Bronchial epithelial cell (primary cell): ENCODE measurements at places on chromosomes 7 and 10. TPM values are rescaled to one million over a fixed set of nuclear protein-coding genes. Genes with fewer than 3 reads are reported as not detected.

Gene FGL2
- total RNA-seq: under 0.01 and 0.53 TPM in 2 replicates

DNA sequence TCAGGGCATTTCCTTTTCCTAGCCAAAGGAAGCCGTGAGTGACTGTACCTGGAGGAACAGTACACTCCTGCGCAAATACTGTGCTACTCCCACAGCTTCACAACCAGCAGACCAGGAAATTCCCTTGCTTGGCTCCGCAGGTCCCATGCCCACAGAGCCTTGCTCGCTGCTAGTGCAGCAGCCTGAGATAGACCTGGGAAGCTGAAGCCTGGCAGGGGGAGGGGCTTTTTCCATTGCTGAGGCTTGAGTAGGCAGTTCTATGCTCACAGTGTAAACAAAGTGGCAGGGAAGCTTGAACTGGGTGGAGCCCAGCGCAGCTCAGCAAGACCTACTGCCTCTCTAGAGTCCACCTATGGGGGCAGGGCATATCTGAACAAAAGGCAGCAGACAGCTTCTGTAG, 291.2 kb downstream of the HGF start:
- DNase-seq: peak; percentile 59

DNA sequence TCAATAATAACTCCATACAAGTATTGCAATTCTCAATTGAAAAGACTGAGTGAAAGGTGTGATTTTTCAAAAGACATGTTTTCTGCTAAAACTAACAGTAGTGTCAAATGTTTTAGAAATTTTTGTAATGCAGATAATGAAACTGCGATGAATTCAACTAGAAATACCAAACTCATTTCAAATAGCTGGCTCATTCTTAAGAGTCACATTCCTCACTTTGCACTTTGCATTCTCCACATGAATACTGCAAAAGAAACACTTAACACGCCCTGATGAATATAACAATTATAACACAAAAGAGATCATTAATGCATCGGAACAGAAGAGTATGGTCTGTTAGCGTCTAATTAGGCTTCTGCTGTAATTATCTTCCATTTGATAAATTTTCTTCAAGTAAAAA, 15.5 kb upstream of the TSPAN12 start:
- no peak for DNase-seq

Gene C10orf62
- total RNA-seq: under 0.01 TPM in 1 of 2 replicates, not detected in the other

DNA sequence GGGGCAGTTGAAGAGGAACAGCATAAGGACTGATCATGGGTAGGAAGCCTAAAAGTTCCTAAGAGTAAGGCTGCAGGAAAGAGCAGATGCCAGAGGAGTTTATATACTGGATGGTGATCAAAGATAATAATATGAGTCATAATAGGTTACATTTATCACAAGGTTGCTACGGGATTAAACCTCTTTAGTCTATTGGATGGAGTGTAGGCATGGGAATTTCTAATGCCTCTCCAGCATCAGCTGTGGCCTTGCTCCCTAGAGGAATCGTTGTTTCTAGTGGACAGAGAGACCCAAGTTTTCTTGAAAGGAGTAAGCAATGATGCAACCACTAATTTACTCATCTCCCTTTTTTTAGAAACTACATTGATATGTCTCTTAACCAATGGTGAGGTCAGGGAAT, 213.4 kb downstream of the GPR37 start:
- DNase-seq: no peak

DNA sequence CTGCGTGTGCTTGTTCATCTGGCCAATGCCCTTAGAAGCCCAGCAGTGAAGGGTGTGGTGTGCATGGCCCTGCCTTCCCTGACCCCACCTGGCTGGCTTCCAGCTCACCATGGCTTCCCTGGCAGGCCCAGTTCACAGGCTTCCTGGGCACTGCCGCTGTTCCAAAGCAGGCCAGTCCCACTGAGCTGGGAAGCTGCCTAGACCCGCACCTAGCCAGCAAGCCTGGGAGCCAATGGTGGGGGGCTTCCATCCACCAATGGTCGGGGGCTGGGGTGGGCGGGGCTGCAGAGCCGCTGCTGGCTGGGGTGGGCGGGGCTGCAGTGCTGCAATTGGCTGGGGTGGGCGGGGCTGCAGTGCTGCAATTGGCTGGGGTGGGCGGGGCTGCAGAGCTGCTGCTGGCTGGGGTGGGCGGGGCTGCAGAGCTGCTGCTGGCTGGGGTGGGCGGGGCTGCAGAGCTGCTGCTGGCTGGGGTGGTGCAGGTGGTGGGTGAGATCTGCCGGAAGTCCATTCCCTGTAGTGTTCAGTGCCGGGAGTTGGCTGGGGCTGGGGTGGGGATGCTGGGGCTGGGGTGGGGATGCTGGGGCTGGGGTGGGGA, 12.4 kb downstream of the CALY start:
- DNase-seq: peak; percentile 28

DNA sequence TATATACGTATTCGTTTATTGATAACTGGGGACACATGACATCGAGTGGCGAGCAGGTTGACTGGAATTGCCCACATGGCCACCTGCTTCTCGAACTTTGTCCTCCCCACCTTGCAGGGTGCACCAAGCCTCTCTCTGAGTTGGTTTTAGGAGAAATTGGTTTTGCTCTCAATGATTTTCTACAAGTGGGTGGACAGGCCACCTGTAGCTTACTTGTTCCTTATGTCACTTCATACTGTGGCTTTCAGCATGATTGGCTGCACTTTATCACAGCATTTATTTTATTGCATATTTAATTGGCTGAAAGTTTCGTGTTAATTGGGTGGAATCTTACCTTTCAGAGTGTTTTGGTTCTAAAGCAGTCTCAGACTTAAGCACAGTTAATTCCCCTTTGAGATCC, 215.6 kb upstream of the SHH start:
- DNase-seq: no peak

Gene RSBN1L
- 15.4 and 17.9 TPM in 2 replicates for total RNA-seq

DNA sequence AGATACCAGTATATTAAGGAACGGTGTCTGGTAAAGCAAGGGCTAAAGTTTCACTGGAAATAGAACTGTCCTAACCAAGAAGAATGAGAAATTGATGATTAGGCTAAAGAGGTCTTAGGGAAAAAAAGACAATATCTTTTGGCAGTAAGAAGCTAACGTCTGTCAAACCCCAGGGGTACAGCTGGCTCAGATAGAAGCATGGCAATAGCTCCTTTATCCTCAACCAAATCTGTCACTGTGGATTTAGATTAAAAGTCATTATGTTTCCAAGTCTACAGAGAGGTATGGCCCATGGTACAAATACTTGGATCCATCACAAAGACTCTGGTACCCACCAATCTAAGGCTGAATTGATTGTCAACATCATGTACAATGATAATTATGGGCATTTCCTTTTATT, 8.6 kb upstream of the SLC16A9 start:
- DNase-seq: no peak

DNA sequence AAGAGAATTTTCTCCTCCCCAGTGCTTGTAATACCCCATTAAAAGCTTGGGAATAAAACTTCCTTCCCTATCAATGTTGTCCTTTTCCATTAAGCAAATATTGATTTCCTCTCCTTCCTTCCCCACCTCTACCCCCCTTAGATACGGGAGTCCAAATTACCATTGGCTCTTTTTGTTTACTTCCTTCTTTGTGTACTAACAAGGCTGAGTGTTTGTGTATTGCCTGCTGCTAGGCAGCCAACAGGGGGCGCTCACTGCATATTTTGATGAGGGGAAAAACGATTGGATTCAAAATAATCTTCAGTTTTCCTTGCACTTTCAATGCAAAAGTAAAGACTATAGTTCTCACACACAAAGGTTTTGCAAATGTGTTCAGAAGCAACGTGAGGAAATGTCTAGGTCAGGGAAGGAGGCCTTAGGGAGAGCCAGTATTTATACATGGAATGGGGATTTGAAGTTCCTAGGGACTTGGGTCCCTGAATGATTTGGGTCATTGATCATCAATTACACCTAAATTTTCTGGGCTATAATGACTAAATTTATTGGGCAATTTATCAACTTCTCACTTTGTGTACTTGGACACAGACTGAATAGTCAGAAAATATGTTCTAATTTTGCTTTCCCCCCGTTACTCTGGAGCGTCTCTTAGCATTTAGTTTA, 23.6 kb upstream of the VPS41 start:
- no peak for DNase-seq

DNA sequence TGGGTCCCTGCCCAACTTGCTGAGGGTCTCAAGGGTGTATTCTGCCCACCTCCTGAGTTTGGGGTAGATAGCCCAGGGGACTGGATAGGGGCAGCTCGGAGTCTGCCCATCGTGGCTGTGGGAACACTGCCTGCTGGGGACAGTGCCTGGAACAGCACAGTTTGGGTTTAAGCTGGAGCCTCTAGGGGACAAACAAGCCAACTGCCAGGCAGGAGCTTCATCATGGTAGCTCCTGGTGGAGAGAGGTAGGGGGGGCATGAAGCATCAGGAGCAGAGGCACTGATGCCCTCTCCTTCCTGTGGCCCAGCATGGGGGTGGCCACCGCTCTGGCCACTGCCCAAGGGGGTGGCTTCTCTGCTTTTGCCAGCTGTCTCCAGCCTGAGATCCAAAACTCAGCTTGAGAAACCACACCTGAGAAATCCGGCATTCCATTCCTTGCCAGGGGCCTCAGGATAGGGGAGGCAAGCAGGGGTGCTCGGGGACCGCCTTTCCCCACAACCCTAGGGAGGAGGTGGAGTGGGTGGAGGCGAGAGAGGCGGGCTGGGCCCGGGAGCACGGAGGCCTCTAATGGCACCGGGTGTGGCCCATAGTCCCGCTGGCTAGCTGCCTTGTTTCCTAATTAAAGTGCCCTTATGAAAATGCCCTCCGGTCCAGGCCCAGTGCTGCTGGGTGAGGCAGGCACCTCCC, 47.6 kb downstream of the UNC5B start:
- peak; percentile 13 for DNase-seq

- no peak for DNase-seq
Measured at GRCh38 chr7:47591089-47591654, 9.3 kb upstream of the TNS3 start.

DNA sequence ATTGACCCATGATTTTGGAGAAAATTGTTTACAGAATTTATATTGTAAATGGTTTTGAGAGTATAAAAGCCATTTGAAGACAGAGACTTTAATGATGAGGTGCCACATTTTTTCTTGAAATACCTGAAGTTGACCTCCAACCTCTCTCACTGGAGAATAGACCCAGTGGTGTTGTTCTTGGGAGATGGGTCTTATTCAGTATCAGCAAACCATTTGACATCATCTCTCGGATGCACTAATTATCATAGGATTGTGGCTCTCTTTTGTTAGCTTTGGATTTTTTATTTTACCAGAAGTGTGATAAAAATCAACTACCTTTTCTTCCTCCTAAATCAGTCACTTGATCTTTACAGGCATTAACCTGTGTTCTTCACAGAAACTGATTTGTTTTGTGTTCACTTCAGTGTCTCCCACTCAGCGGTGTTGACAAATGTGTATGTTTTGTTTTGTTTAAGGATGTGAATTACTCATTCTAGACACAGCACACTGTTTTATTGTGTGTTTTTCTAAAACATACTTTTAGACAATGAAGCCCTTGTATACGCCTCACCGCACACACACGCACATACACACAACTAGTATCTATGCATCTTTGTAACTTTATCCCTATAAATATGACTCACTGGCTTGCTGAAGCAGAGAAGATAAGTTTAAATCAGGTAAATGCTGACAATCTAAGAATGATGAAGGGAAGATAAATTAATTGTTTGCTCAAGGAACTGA, 455.6 kb downstream of the INHBA start:
- peak; percentile 92 for DNase-seq

- peak; percentile 8 for DNase-seq
Measured at GRCh38 chr10:112649006-112649821, 202.2 kb downstream of the VTI1A start.

GRCh38 chr7:141003172-141004065, 11.3 kb downstream of the MRPS33 start:
- no peak for DNase-seq

- no peak for DNase-seq
Measured at GRCh38 chr7:102974366-102975236, 61.8 kb downstream of the LRRC17 start.

DNA sequence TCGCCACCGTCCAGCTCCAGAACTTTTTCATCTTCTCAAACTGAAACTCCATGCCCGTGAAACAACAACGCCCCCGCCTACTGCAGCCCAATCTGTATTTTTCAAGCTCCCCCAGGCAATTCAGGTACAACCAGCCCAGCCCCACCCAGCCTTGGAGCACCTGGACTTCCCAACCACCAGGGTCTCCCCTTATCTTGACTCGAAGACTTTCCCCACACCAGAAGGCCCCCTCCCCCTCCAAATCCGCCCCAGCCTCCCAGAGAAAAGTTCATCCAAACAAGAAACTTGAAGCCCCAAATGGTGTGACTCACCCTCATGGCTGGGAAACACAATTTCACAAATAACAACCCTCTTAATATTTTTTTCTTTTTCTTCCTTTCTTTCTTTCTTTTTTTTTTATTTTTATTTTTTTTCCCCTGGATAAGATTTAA, 10.6 kb downstream of the ZCCHC24 start:
- peak; percentile 50 for DNase-seq

DNA sequence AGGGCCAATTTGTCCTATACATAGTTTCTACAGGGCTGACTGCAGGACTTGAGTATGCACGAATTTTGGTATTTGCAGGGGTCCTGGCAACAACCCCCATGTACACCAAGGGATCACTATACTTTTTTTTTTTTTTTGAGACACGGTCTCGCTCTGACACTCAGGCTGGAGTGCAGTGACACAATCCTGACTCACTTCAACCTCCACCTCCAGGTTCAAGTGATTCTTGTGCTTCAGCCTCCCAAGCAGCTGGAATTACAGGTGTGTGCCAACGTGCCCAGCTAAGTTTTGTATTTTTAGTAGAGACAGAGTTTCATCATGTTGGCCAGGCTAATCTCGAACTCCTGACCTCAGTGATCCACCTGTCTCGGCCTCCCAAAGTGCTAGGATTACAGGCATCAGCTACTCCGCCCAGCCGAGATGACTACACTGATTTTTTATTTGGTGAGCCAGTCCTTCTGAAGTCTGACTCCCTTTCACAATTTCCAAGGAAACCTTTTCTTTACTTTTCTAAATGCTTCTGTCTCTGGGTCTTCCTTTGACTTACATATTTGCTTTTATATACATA, 19.8 kb downstream of the CFAP70 start:
- DNase-seq: peak; percentile 84

DNA sequence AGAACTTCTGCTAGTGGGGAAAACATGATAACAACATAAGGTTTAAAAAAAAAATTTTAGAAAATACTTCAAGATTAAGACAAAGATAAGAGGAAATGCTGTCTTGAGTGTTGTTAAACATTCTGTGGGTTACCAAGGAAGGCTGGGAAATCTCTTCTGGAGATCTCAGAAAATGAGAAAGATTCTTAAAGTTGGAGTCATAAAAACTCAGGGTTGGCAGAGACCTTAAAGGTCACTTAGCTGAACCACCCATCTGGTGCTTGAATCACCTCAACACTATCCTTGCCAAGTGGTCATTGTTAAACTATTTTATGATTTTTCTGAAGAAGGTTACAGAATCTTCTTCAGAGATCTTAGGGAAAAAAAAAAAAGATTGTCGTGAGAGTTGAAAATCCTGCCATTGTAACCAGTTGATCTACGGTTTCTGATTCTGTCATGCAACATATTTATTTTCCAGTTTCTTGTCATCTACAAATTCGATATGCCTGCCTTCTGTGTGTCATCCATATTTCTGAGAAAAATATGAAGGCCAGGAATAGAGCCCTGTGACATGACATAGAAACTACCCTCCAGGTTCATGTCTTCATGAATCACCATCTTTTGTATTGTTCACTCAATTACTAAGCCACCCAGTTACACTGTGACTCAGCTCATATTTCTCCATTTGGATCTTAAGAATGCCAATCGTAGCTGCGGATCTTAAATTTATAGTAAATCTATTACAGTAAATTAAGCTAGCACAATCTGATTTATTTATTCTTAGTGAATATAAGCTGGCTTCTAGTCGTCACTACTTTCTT, 179.2 kb downstream of the ST7 start:
- DNase-seq: peak; percentile 98

GRCh38 chr10:72981028-72981881, 26.6 kb upstream of the PLA2G12B start:
- peak; percentile 42 for DNase-seq
